ENCODE measurements at places on chromosomes 11 and 22. TPM values are rescaled to one million over a fixed set of nuclear protein-coding genes. Genes with fewer than 3 reads are reported as not detected.
A peak's percentile ranks its signal among the peaks of the same experiment; 100 is the strongest.

DNA sequence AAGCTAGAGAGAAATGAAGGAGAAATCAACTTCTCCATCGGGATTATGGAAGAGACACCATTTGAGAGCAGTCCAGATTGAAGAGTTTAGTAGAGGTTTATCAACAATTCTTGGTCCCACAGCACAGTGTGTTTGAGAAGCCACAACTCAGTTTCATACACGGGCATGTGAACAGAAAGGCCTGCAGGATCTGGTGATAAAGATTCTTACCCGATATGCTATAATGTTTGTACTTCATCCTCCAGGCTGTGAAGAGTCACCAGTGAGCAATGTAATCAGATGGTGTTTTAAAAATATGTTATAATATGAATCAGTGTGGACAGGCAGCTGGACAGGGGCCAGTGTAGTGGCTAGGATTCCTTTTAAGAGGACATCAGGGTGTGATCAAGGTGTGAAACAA, 29.7 kb upstream of the VWA5A start:
- DNase-seq = no peak
- no peak overlapping the region for H3K4me3 ChIP-seq
- H3K4me1 ChIP-seq = no peaks in the 10 kb centered on the region

DNA sequence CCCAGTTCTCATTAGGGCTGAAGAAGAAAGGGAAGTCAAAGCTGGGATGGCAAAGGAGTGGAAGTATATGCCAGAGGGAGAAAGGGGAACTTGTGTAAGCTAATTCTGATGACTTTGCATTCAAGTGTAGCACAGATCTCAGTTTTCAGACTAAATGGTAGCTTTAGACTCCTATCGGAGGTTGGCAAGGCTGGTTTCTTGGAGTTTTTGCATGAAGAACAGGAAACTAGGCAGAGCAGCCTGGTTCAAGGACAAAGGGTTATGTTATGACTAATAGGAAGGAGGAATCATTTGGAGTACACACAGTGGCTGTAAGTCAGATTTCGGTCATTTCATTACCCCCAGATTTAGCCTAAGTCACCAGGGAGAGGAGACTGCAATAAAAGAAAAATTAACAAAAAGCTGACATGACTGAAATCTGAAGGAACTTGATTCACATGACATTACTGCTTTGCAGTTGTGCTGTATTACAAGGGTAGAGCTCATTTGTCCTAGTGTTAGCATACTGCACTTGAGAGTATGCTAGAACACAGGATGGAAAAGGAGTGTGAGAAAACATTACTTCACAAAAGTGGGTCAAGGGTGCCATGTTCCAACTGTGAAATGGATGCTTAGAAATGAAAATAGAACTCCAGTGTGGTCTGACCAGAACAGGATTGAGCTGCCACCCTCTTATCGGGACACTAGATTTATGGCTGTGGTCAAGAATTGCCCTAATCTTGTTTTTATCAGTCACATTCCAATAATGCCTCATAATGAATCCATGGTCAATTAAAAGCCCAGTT, 23.6 kb downstream of the ADM start:
- H3K4me1 ChIP-seq = no peaks in the 10 kb centered on the region
- no peak overlapping the region for H3K27ac ChIP-seq
- H3K4me3 ChIP-seq = no peak overlapping the region
- H3K27me3 ChIP-seq = no peaks in the 10 kb centered on the region

Gene P4HA3
- total RNA-seq = not detected

- no peak for DNase-seq
- no peak overlapping the region for H3K27ac ChIP-seq
- 0 out of 2 replicates have a peak, but pooled peaks cover 4% of the 10 kb centered on the region for H3K4me1 ChIP-seq
- H3K4me3 ChIP-seq = no peak overlapping the region
Observed at GRCh38 chr22:29867260-29867659, 15.7 kb upstream of the MTMR3 start.

Gene AP5B1
- 13.1 TPM for total RNA-seq

- no peak overlapping the region for H3K4me3 ChIP-seq
- H3K36me3 ChIP-seq = no peaks in the 10 kb centered on the region
- DNase-seq = no peak
- no peak overlapping the region for H3K27ac ChIP-seq
- peaks cover 26% of the 10 kb centered on the region for H3K4me1 ChIP-seq
Observed at GRCh38 chr11:33325451-33325850, 68.3 kb downstream of the HIPK3 start.

DNA sequence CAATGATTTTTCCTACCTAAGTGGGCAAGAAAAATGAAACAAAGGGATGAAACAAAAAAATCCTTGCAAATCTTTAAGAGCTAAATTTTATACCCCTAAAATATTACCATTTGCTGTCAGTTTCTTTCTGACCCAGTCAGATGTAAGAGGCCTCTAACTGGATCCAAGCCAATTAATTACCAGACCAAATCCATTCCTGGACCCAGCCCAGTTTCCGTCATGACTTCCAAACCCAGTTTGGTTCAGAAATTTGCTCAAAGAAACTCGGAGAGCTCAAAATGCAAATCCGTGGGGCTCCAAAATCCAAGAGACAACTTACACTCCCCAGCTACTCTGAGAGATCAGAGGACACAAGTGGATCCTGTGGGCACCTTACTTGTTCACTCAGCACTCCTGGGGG, 46.8 kb downstream of the TRIM44 start:
- H3K4me3 ChIP-seq = no peak overlapping the region
- no peaks in the 10 kb centered on the region for H3K36me3 ChIP-seq
- no peak overlapping the region for H3K27ac ChIP-seq
- no peaks in the 10 kb centered on the region for H3K27me3 ChIP-seq
- DNase-seq = no peak

Gene CSNK2A3
- 0.29 TPM for total RNA-seq

- H3K27me3 ChIP-seq = no peaks in the 10 kb centered on the region
- peak overlapping the region; percentile 99 for H3K4me3 ChIP-seq
- H3K36me3 ChIP-seq = peaks cover 24% of the 10 kb centered on the region
- DNase-seq = no peak
Observed at GRCh38 chr11:65610404-65610803, 3.6 kb downstream of the MAP3K11 start.

Gene TRIM49
- not detected for total RNA-seq

Gene C11orf91
- total RNA-seq = 0.35 TPM

- no peaks in the 10 kb centered on the region for H3K4me1 ChIP-seq
- no peaks in the 10 kb centered on the region for H3K27me3 ChIP-seq
- H3K36me3 ChIP-seq = no peaks in the 10 kb centered on the region
- no peak for DNase-seq
Observed at GRCh38 chr11:1208394-1209261, 14.2 kb upstream of the MUC5B start.

- peak overlapping the region; percentile 96 for H3K27ac ChIP-seq
- peak overlapping the region; percentile 66 for H3K4me3 ChIP-seq
- peak; percentile 88 for DNase-seq
- H3K36me3 ChIP-seq = peaks cover 4% of the 10 kb centered on the region
- no peaks in the 10 kb centered on the region for H3K27me3 ChIP-seq
Observed at GRCh38 chr11:83063073-83063754, 8.5 kb downstream of the RAB30 start.

Gene OR51E2
- total RNA-seq = not detected

Gene DDIAS
- 14.2 TPM for total RNA-seq

GRCh38 chr11:95152876-95153856, 63.5 kb downstream of the ENDOD1 start:
- no peak overlapping the region for H3K27ac ChIP-seq
- peak; percentile 26 for DNase-seq
- peaks cover 2% of the 10 kb centered on the region for H3K4me1 ChIP-seq
- no peaks in the 10 kb centered on the region for H3K36me3 ChIP-seq
- no peaks in the 10 kb centered on the region for H3K27me3 ChIP-seq

DNA sequence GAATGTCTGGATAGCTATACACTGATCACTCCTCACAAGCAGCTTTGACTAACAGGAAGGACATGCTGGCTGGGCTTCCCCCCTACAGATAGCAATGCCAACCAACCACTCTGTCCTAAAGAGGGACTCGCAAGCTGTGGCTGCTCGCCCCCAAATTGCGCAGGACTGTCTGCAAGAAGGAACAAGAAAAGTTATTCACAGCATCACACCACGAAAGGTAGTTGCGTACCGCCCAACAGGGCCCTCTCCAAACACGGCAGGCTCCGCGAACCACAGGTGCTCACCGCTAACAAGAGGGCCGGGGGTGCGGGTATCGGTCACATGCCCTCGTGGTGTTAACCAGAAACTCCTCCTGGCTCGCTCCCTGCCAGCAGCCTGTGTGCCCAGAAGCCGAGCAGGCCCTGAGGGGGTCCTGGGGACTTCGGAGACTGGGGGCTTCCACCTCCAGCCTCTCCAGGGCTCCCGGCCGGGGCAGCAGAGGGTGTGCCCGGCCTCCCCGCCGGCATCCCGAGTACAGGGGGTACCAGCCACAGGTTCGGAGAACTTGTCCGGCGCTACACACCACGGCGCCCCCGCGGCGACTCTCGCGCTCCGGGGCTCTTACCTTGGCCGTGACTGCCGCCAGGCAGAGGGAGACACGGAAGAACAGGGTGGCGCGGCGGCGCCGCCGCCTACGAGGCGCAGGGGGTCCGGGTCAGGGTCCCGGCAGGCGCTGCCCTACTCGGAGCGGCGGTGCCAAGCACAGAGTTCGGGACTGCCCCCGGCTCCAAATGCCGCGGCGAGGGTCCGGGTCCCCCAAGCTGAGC, 682 bp downstream of the LARGE1 start:
- H3K4me1 ChIP-seq = peaks cover 3% of the 10 kb centered on the region
- no peak for DNase-seq
- peaks cover 1% of the 10 kb centered on the region for H3K27me3 ChIP-seq
- peak overlapping the region; percentile 67 for H3K4me3 ChIP-seq

DNA sequence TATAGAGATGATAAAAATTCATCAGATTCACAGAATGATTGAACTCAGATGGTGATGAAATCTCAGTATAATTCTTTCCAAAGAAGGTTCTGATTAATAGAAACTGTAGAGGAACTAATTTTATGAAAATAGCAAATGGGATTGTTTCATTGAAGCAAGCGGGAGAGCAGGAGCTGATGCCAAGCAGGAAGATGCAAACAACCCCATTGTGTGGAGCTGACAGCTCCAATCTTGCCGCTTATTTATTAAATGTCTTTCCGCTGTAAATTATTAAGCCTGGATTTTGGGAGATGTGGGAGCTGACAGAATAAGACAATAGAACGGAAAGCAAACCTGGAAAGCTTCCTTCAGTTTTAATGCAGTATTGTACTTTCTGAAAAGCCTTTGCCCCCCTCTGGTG, 6.0 kb upstream of the TMEM218 start:
- H3K36me3 ChIP-seq = no peaks in the 10 kb centered on the region
- no peak overlapping the region for H3K4me3 ChIP-seq
- H3K27me3 ChIP-seq = no peaks in the 10 kb centered on the region
- H3K27ac ChIP-seq = no peak overlapping the region
- DNase-seq = no peak
- H3K4me1 ChIP-seq = no peaks in the 10 kb centered on the region

- no peak overlapping the region for H3K27ac ChIP-seq
- DNase-seq = no peak
- no peaks in the 10 kb centered on the region for H3K36me3 ChIP-seq
Observed at GRCh38 chr11:134374171-134374570, 37.9 kb downstream of the B3GAT1 start.

Gene CLTCL1
- total RNA-seq = 0.18 TPM

DNA sequence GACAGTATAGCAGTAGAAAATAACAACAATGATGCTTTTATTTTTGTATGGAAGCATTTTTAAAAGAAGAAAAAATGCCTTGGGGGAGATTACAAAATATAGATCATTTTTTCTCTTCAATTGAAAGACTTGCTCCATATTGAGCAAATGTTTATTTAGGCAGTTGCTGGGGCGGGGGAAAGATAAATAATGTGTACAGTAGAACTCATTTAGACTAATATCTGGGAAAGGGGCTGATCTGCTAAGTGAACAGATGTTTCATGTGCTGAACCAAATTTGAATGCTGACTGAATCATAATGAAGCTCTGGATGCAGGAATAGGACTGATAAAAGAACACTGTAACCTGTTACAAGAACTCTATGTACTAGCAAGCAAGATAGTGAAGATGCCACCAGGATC, 457.1 kb upstream of the TENM4 start:
- DNase-seq = no peak
- no peak overlapping the region for H3K27ac ChIP-seq
- H3K36me3 ChIP-seq = no peaks in the 10 kb centered on the region
- H3K4me1 ChIP-seq = no peaks in the 10 kb centered on the region
- H3K4me3 ChIP-seq = no peak overlapping the region

Gene ART5
- total RNA-seq = not detected

DNA sequence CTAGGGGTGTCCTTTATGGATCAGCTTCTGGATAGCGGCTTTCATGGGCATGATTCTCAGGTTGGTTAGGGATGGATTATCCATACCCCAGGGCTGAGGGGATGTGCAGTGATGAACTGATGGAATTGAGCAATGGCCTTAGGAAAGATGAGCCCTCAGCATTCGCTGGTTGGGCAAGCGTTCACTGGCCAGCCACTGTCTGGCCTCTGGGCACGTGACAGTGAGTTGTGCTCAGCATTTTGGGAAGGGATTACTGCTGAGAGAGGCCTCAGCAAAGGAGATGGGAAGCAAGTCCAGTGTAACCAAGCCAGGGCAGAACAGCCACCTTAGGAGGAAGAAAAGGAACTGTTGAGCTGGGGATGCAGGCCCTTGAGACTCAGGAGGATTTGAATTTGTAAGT, 17.4 kb downstream of the UBASH3B start:
- H3K27ac ChIP-seq = no peak overlapping the region
- H3K4me3 ChIP-seq = no peak overlapping the region
- H3K4me1 ChIP-seq = peaks cover 11% of the 10 kb centered on the region
- H3K27me3 ChIP-seq = no peaks in the 10 kb centered on the region
- DNase-seq = no peak

DNA sequence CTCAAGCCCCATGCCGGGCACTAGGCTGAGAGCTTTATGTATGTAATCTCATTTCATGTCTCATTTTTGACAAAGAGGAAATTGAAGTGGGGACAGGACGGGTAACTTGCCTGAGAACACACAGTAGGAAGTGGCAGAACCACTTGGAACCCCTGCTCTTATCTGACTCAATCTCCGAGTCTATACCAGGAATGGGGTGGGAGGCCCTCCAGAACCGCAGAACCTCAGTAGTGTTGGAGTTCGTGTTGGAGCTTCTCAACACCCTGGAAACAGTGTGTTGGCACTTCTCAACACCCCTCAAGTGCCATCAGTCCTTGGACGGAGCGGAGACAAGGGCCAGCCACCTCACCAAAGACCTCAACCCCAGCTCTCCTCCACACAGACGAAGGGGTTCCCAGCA, 38.8 kb upstream of the POLA2 start:
- no peak for DNase-seq
- no peak overlapping the region for H3K4me3 ChIP-seq
- no peaks in the 10 kb centered on the region for H3K27me3 ChIP-seq
- no peak overlapping the region for H3K27ac ChIP-seq
- no peaks in the 10 kb centered on the region for H3K36me3 ChIP-seq
- peaks cover 11% of the 10 kb centered on the region for H3K4me1 ChIP-seq

DNA sequence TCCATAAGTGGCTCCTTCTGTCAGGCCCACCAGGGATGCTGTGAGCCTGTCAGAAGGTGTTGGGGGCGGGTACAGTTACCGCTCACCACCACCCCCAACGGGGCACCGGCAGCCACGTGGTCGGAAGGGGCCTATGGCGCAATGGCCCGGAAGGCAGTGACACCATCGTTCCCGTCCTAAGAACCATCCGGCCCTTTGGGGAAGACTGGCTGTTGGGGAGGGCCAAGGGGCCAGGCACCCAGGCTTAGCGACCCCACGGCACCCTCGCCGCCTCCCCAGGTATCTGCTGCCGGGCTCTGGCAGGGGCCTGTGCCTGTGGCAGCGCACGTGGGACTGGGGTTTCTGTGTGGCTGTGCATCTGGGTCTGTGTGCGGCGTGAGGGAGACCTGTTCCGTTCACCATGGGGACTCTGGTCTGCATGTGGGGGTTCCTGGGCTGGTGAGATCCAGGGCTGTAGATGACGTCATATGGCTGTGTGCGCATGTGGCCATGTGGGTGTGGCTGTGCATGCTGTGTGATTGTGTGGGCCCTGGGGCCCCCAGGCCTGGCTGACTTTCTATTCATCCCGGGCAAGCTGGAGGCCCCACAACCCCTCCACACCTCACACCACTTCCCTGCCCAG, 717 bp downstream of the OSM start:
- no peak for DNase-seq
- no peaks in the 10 kb centered on the region for H3K36me3 ChIP-seq
- peak overlapping the region; percentile 88 for H3K27ac ChIP-seq
- H3K27me3 ChIP-seq = no peaks in the 10 kb centered on the region

Data from GM12878 (cell line).